Retinal pigment epithelial cell (primary cell): ENCODE measurements at places on chromosomes 1 and 21.
A peak's percentile ranks its signal among the peaks of the same experiment; 100 is the strongest.

- DNase-seq, result no peak
Measured at GRCh38 chr1:221469476-221469875, 272.4 kb downstream of the DUSP10 start.

DNA sequence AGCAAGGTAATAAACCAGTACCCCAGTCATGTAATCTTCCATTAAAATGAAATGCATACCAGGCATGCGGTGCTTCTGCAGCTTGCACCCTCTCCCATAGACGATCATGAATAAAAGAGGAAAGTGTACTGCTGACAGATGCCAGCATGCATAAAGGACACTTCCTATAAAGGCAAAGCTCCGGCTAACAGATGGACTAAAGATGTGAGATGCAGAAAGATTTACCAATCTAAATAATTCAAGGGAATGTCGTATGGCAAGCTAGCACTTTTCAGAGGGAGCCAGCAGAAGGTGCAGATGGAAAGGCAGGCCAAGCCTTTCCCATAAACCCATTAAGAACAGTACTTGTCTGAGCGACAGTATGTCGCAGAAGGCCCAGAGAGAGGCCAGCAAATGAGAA, 542.0 kb downstream of the NUF2 start:
- no peak for DNase-seq

DNA sequence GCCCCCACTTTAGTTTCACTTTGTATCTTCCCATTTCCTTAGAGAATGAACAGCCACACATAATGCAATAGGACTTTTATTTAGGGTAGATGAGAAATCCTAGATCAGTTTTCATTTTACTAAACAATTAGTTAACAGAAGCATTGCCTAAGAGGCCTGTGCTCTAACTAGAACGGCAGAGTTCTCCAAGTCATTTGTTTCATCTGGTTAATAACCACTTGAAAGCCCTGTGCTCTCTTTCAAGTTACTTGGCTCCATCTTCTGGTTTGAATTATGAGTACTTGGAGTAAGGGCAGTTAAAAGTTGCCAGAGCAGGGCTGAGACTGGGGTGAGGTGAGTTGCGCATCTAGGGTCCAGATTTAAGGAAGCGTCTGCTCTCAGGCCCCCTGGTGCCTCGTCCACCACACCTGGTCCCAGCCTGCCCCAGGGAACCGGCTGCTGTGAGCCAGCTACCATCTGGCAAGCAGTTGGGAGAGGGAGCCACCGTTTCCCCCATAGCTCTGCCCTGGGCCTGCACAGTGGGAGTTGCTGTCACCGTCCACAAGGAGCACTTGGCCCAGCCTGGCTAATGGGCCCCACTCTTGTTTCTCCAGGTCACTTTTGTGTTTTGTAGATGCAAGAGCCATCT, 18.1 kb upstream of the SLC44A3 start:
- DNase-seq, result peak; percentile 66

DNA sequence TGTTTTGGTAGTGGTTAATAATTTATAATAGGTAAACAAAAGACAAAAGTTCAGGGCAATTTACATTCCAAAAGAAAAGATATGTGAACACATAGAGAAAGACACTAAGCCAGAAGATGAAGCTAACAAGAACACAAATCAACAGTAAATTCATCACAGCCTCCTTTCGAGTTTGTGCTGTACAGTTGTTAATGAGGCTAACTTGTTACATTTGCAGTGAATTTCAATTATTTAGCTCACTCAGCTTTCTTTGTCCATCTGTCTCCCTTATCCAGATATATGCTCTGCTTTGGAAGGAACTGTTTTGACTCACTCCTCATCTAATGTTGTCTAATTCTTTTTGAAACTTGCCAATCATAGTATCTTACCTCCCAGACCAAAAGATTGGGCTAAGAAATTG, 423.3 kb upstream of the OLFM3 start:
- no peak for DNase-seq
